G401 (cell line): ENCODE measurements at places on chromosomes 7 and 10.

GRCh38 chr10:42367532-42368230 lies 270.7 kb downstream of the ZNF33B start:
- DNase-seq: peak; percentile 94

- DNase-seq: peak; percentile 46
These were observed 3.4 kb downstream of the TNRC18 start for GRCh38 chr7:5420067-5420880.

- no peak for DNase-seq
These were observed at the start of gene MYO1G for GRCh38 chr7:44978511-44979366. TSS of gene MYO1G (minus strand) at chr7:44979015. CDS start at chr7:44978961, 54 bp downstream.

DNA sequence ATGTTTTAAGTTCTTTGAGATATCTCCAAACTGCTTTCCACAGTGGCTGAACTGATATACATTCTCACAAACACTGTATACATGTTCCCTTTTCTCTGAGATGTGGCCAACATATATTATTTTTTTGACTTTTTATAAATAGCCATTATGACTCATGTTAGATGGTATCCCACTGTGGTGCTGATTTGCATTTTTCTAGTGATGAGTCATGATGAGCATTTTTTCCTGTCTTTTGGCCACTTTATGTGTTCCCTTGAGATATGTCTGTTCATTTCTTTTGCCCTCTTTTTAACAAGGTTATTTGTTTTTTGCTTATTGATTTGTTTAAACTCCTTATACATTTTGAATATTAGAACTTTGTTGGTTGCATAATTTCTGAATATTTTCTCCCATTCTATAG lies 1055.1 kb downstream of the NXPH1 start:
- DNase-seq: no peak

GRCh38 chr10:109592391-109592790 lies 330.9 kb downstream of the XPNPEP1 start:
- DNase-seq: no peak

DNA sequence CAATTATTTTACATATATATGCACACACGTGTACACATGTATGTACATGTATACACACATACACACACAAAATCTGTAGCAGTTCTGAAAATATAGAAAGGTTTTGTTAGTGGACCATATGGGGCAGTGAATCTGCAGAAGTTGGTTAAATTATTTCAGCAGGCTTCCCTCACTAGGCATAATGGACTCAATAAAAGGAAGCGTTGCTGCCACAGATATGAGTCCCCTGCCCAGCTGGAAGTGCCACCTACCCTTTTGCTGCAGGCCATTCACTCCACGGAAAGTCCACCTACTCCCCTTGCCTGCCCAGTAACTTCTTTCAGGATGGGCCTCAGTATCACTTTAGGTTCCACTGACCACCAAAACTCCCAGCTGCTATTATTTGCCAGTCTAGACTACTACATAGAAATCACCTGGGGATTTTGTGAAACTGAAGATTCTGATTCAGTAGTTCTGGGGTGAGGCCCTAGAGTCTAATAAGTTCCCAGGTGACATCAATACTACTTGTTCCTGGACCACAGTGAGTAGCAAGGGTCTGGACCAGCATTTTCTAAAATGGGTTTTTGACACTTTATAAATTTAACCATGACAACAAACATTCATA lies 29.3 kb upstream of the CROT start:
- DNase-seq: no peak

DNA sequence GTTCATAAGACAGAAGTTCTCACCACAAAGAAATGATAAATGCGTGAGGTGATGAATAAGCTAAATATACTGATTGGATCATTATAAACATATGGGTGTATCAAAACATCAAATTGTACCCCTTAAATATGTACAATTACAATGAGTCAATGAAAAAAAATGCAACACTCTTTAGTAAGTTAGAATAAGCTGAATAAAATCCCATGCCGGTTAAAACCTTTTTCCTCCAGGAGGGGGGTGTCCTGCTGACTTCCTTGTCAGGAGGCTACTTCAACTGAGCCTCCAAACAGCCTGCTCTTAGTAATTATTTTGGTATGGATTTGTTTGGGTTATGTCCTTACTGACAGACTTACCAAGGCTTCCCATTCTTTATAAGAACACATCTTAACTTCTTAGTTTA lies 649.1 kb downstream of the INHBA start:
- no peak for DNase-seq

- peak; percentile 24 for DNase-seq
These were observed 29.0 kb downstream of the MRC1 start for GRCh38 chr10:17838080-17838648.

GRCh38 chr7:34523226-34523918 lies 134.6 kb upstream of the NPSR1 start:
- no peak for DNase-seq

DNA sequence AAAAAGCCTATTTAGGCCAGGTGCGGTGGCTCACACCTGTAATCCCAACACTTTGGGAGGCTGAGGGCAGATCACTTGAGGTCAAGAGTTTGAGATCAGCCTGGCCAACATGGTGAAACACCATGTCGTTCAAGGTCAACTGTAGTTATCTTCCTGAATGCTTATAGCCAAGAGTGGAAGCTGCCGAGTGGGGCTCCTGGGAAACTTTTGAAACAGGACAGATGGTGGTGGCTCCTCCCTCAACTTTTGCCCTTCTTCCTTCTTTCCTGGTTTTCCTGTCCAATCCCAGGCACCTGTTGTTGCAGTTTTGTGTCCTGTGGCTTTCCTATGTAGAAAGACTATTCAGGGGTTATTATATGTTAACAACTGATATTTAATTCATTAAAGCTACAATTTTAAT lies 8.7 kb upstream of the PPIA start:
- no peak for DNase-seq

DNA sequence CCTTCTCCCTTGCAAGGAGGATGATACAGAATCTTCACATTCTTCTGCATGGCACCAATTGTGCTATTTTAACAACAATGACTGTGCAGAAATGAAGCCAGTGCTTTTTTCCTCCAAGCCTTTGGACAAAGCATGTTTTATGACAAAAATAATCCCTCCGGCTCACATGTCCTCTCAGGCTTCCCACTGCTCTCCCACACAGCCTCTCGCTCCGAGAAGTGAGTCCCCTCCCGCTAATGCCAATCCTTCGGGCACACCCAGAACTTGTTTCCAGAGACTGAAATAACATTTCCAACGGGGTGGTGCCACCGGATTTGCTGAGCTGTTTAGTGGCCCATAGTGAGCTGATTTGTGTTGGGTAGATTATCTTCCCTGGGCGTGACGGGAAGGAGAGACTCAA lies 35.8 kb downstream of the RBM17 start:
- DNase-seq: no peak

DNA sequence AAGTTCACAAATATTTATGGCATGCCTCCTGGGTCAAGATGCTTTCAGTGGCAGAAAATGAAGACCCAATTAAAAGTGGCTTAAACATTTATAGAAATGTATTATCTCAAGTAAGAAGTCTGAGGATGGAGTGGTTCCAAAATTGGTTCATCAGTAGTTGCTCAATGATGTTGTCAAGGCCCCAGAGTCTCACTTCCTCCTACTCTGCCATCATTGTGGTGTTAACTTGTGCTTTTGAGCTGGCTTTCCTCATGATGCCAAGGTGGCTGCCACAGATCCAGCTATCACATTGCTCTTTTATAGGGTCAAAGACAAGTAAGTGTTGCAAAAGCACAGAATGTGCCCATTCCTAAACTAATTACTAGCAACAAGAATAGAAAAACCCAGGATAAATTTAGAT lies 404.6 kb upstream of the NRP1 start:
- DNase-seq: no peak

DNA sequence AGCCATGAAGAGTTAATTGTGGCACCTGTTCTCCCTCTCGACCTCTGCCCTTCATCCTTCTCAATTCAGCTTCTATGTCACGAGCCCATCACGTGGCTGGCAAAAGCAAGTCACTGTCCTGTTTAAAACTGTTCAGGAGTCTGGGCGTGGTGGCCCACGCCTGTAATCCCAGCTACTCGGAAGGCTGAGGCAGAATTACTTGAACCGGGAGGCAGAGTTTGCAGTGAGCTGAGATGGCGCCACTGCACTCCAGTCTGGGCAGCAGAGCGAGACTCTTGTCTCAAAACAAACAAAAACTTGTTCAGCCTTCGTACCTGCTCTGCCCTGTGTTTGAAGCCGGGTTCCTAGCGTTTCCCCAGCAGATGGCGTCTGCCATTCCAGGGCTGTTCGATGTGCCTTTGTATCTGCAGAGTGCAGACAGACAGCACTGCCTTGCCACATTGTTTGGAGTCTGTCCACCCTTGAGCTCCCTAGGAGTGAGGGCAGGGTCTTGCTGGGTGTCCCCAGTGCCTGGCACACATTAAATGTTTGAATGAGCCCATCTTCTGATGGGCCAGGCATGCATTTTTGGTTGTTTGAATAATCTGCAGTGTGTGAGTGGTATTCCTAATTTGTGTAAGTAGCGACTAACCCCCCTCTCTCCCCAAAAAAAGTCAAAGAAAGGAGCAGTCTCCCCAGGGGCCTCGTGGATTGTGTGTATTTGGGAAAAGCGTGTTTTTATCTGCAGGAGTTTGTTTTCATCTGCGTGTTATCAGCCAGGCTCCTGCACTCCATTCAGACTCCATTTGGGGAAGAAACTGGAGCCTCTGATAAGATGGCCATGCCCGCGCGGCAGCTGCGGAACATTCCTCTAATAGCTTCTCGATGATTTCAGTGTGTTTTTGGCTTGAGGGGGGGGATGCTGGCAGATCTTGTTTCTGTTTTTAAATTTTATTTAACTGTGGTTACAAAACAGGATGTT lies 61.2 kb downstream of the DNAJB6 start:
- DNase-seq: peak; percentile 26

DNA sequence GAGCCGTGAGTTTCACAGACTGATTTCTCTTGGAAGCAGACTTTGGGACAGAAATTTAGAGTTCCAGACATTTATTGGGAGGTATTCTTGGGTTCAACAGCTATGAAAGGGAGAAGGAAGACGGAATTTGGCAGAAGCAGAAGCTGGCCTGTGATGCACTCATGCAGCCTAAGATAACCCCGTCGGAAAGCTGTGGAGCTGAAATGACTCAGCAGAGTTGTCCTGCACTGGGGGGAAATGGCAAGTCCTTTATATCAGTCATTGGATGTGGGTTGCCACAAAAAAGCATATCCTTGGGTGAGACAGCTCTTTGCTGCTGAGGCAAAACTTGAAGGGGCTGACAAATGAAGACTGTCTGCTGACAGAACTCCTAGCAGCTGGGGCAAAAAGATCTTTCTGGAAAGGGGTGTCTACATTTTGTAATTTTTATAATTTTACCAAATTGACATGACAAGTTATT lies 11.5 kb upstream of the MICU1 start:
- no peak for DNase-seq

DNA sequence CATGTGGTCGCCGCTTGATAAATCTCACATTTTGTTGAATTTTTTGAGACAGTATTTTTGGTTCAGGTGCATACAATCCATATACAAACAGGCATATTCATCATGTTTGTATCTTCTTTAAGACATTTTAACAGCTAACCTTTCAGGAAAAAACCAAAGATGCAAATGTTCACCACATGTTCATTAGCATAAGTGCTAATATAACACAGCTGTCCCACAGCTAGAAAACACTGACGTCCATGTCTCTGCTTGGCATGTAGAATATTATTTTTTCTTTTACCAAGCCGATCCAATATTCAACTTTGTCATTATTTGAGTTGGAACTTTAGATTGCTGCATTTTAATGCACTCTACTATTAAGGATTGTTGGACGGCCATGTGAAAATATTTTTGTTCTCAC lies 31.2 kb downstream of the BMPER start:
- DNase-seq: no peak

- DNase-seq: peak; percentile 54
These were observed at the start of gene SEMA4G for GRCh38 chr10:100969187-100970075. TSS of gene SEMA4G (plus strand) at chr10:100969504. CDS start at chr10:100972913, 3,409 bp downstream.

DNA sequence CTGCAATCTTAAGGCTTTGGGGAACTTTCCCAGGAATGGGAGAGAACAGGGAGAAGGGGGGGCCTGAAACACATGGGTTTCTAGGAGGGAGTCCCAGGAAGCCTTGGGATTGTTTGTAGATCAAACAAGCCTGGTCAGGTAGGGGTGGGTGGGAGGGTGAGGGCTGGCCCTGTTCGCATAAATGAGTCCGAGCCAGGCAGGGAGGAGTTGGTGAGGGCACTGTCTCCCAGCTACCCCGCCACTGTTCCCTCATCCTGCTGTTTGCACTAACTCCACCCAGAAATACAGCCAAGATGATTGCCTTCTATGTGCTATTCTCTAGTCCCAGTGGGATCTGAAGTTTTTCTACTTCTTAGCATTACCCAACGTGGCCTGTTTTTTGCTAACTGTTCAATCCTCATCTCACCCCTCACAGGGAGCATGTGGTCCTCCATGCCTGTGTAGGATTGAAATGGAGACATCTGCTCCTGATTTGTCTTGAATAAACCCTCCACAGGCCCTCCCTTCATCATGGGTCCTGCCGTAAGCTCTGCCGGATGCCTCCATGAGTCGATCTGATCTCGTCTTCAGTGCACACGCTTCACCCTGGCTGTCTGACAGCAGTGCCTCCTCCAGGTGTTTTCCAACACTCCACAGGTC lies 257.0 kb downstream of the COBL start:
- DNase-seq: no peak

- no peak for DNase-seq
These were observed 11.8 kb upstream of the EMX2 start for GRCh38 chr10:117530791-117531190.

DNA sequence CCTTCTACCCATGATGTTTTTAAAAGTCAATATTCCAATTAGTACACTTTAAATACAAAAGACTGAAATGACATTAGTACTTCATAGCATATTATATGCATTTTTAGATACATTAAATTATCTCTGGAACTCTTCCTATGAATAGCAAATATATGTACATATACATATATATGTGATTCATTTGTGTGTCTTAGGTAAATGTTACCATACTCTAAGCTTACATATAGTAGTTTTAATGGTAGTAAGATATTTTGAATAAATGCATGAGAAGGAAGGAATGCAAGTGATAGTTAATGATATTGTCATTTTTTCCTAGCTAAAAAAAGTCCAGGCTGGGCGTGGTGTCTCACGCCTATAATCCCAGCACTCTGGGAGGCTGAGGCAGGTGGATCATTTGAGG lies 46.0 kb upstream of the CSTF2T start:
- DNase-seq: no peak

GRCh38 chr7:20795881-20796280 lies 9.2 kb upstream of the SP8 start:
- DNase-seq: no peak

DNA sequence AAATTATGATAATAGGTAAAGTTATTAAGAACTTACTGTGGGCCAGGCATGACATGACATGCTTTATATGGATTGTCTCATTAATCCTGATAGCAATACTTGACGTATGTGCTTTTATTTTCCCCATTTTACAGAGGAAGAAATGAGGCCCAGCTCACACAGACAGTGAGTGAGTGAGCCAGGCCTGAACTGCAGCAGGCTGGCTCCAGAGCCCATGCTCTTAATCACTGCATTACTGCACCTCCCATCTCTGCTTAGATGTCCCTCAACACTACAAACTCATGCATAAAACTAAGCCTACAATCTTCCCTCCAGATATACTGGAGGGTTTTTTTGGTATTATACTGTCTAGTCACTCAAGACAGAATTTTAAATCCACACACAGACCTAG lies 68.5 kb upstream of the OSBPL3 start:
- DNase-seq: no peak
